Fibroblast of lung (primary cell): ENCODE measurements at places on chromosomes 16 and 17. TPM values are rescaled to one million over a fixed set of nuclear protein-coding genes. Genes with fewer than 3 reads are reported as not detected.

PPY gene
- not detected in 2 replicates for total RNA-seq

ZNF597 gene
- 1.8 and 2.0 TPM in 2 replicates for total RNA-seq

KCNJ2 gene
- total RNA-seq: 36.0 and 48.1 TPM in 2 replicates

OR4D1 gene
- total RNA-seq: not detected in 2 replicates

CDH1 gene
- total RNA-seq: under 0.01 TPM in 1 of 2 replicates, not detected in the other

KRT12 gene
- not detected in 2 replicates for total RNA-seq

CMTM2 gene
- total RNA-seq: not detected in 2 replicates

CTCF gene
- total RNA-seq: 20.0 and 21.1 TPM in 2 replicates

STH gene
- not detected in 2 replicates for total RNA-seq

NLRC3 gene
- under 0.01 and 0.17 TPM in 2 replicates for total RNA-seq

DNA sequence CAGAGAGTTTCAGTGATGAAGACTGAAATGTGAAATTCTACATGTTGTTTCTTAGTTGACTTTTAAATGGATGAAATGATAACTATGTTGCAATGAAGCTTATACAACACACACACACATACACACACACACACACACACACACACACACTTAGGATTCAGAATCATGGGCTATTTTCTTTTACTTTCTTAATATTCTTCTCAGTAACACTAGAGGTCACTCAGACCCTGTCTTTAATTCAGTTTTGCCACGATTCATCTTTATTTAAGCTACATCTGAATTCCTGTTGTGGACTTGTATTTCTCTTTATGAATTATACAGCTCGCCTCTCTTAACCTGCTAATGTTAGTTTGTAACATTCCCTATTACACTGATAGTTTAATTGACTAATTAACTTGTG lies 109.6 kb upstream of the GOT2 start:
- no peak overlapping the region for H3K27ac ChIP-seq
- no peaks in the 10 kb centered on the region for H3K4me1 ChIP-seq
- H3K27me3 ChIP-seq: no peaks in the 10 kb centered on the region
- DNase-seq: peak; percentile 33
- no peaks in the 10 kb centered on the region for H3K36me3 ChIP-seq

DNA sequence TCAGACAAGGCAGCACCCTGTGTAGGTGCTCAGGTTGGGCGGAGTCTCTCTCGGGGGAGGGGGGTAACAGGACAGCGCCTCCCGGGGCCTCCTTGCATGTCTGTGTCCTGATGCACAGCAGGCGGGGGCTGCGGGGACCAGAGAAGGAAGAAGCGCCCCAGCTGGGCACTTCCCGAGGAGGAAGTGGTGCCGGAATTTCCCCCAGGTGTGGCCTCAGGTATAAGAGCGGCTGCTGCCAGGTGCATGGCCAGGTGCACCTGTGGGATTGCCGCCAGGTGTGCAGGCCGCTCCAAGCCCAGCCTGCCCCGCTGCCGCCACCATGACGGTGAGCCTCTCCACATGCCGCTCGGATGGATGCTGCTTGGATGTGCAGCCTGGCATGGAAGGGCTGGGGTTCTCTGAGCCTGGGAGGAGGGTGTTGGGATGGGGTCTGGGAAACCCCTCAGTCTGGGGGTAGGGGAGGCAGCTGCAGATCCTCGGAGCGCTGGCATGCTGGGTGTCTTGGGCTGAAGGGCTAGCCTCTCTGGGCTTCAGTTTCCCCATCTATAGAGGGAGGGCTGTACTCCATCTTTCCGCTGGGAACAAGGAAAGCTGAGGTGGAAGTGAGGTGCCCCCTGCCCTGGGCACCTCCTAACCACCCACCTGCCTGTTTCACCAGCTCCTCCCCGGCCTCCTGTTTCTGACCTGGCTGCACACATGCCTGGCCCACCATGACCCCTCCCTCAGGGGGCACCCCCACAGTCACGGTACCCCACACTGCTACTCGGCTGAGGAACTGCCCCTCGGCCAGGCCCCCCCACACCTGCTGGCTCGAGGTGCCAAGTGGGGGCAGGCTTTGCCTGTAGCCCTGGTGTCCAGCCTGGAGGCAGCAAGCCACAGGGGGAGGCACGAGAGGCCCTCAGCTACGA lies at the start of gene IL17C:
Gene IL17C, plus strand, starts transcription at position 250 of the 908 bp plus-strand sequence. Its CDS starts 70 bp downstream, at position 320.
- no peak within 1 kb of the TSS for H3K4me3 ChIP-seq
- H3K36me3 ChIP-seq: no peaks in the 10 kb centered on the region
- H3K4me1 ChIP-seq: peaks cover 2% of the 10 kb centered on the region
- H3K27ac ChIP-seq: no peak within 1 kb of the TSS

DNA sequence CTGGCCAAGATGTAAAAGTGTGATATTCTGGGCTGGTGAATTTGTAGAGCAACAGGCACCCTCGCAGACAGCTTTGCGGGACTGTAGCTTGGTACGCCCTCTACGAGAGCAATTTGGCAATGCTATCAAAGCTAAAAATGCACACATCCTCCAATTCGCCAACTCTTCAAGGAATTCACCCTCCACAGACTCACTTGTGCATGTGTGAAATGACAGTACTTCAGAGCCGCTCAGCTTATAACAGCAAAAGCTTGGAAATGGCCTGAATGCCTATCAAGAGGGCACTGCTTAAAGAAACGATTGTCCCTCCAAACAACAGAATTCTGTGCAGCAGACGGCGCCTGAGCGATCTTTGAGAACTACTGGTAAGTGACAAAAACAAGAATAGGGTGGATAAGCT lies 130.8 kb downstream of the SDK2 start:
- H3K36me3 ChIP-seq: no peaks in the 10 kb centered on the region
- H3K4me3 ChIP-seq: no peak overlapping the region
- no peaks in the 10 kb centered on the region for H3K27me3 ChIP-seq
- no peak overlapping the region for H3K27ac ChIP-seq
- DNase-seq: no peak

DNA sequence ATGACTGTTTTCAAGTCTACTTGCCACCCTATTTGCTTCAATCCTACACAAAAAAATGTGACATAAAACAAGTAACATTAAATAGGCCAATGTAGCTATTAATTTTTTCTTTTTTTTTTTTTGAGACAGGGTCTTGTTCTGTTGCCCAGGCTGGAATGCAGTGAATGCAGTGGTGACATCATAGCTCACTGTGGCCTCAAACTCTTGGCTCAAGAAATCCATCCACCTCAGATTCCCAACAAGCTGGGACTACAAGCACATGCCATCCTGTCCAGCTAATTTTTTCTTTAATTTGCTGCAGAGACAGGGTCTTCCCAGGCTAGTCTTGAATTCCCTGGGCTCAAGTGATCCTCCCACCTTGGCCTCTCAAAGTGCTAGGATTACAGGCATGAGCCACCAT lies 29.4 kb downstream of the ANKFY1 start:
- H3K36me3 ChIP-seq: peaks cover 5% of the 10 kb centered on the region
- no peak overlapping the region for H3K27ac ChIP-seq
- no peak overlapping the region for H3K4me3 ChIP-seq
- H3K4me1 ChIP-seq: peaks cover 23% of the 10 kb centered on the region
- peak; percentile 79 for DNase-seq

DNA sequence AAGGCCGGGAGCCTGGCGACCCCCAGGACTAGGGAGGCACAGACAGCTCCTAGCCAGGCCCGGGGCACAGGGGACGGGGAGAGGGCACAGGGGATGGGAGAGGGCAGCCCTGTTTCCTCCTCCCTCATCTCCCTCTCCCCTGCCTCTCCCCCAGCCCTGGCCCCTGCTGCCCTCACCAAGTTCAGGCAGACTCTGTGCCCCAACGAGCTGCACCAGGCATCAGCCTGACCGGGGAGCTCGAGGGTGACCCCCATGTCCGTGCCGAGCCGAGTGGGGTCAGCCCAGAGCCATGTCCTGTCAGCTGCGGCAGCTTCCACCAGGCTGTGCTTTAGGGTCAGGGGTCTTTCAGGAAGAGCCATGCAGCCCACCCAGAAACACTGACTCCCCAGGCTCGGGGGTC lies 6.0 kb downstream of the CDH15 start:
- no peaks in the 10 kb centered on the region for H3K27me3 ChIP-seq
- H3K36me3 ChIP-seq: no peaks in the 10 kb centered on the region
- no peaks in the 10 kb centered on the region for H3K4me1 ChIP-seq
- H3K4me3 ChIP-seq: no peak overlapping the region
- DNase-seq: no peak

- no peak overlapping the region for H3K4me3 ChIP-seq
- no peaks in the 10 kb centered on the region for H3K27me3 ChIP-seq
- no peak overlapping the region for H3K27ac ChIP-seq
- no peaks in the 10 kb centered on the region for H3K36me3 ChIP-seq
Observed at GRCh38 chr17:32752934-32753333, 124.0 kb downstream of the MYO1D start.

DNA sequence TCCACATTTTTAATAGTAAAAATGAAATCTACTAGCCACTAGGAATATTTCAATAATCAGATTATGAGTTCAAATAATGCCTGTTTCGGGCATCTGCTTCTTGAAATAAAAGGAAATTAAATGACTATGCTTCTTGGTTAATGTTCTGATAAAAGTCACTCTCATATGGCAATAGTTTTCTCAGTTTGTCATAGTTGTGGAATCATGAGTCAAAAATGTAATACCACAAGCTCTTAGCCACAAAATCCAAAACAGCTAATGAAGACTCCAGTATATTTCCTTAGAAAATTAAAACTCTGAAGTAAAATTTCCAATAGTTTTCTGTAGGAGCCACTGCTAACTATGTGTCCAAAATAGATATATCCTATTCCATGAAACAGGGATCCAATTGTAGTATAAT lies 676.3 kb upstream of the CDH8 start:
- no peak overlapping the region for H3K4me3 ChIP-seq
- H3K27me3 ChIP-seq: no peaks in the 10 kb centered on the region
- no peaks in the 10 kb centered on the region for H3K36me3 ChIP-seq
- no peak overlapping the region for H3K27ac ChIP-seq

GRCh38 chr16:78390092-78390491 lies 290.6 kb downstream of the WWOX start:
- H3K27me3 ChIP-seq: no peaks in the 10 kb centered on the region
- no peak overlapping the region for H3K27ac ChIP-seq
- H3K36me3 ChIP-seq: no peaks in the 10 kb centered on the region
- no peaks in the 10 kb centered on the region for H3K4me1 ChIP-seq
- H3K4me3 ChIP-seq: no peak overlapping the region

DNA sequence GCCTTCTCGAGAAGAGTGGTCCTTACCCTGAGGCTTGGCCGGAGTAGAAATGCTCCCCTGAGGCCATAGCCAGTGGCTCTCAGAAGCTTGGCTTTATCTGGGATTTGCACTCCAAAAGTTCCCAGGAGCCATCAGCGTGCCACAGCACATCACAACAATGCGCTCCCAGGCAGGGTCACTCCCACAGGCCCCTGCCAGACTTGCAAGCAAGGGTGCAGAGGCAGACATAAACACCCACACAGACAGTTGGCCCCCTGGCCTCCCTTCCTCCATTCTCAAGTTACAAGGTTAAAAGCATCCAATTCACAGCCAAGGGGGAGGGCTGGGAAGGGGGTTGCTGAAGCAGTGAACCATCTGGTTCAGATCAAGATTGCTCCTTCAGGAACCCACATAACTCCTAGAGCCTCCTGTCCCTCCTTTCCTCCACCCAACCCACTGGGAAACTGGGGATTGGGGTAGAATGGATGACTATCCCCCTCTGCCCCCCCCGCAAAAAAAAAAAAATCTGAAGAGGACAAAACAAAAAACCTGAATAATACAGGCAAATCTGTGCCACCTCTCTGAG lies 1.8 kb downstream of the ST3GAL2 start:
- H3K4me1 ChIP-seq: peaks cover 31% of the 10 kb centered on the region
- DNase-seq: peak; percentile 93
- H3K27ac ChIP-seq: peak overlapping the region; percentile 1
- H3K4me3 ChIP-seq: peak overlapping the region; percentile 80
- H3K27me3 ChIP-seq: no peaks in the 10 kb centered on the region

- peaks cover 21% of the 10 kb centered on the region for H3K36me3 ChIP-seq
- H3K27ac ChIP-seq: peak overlapping the region; percentile 79
- H3K4me3 ChIP-seq: peak overlapping the region; percentile 44
- DNase-seq: peak; percentile 69
- peaks cover 24% of the 10 kb centered on the region for H3K4me1 ChIP-seq
Observed at GRCh38 chr16:11254913-11255736, 879 bp downstream of the SOCS1 start.

DNA sequence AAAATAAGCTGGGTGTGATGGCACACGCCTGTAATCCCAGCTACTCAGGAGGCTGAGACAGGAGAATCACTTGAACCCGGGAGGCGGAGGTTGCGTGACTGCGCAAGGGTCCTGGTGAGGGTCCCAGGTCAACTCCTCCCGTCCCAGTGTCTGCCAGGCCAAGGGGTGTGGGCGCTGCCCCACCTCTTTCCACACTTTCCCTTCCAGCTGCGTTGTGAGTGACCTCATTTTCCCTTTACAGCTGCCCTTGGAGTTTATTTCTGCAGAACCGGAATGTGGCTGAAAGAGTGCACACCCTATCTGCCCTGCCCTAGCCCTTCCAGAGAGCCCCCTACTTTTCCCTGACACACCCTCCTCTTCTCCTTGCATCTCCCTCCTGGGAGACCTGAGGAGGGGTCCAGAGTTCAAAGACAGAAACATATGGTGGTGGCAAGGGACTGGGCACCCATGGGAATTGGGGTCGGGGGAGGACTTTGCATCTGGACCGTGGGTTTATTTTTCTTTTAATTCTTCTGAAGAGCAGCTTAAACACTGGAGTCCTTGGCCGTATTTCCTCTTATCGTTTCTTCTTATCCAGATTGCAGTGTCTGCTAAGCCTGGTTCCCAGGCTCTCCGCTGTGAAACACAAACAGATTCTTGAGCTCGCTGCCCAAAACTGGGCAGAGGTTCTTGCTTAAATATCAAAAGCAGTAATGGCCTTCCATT lies 20.9 kb downstream of the MRC2 start:
- H3K27ac ChIP-seq: peak overlapping the region; percentile 31
- peaks cover 2% of the 10 kb centered on the region for H3K36me3 ChIP-seq
- H3K4me1 ChIP-seq: peaks cover 15% of the 10 kb centered on the region

- DNase-seq: no peak
- H3K27ac ChIP-seq: peak overlapping the region; percentile 88
- H3K4me3 ChIP-seq: peak overlapping the region; percentile 52
- H3K36me3 ChIP-seq: peaks cover 2% of the 10 kb centered on the region
- H3K27me3 ChIP-seq: no peaks in the 10 kb centered on the region
Observed at GRCh38 chr16:84729716-84730320, 30.0 kb downstream of the USP10 start.

DNA sequence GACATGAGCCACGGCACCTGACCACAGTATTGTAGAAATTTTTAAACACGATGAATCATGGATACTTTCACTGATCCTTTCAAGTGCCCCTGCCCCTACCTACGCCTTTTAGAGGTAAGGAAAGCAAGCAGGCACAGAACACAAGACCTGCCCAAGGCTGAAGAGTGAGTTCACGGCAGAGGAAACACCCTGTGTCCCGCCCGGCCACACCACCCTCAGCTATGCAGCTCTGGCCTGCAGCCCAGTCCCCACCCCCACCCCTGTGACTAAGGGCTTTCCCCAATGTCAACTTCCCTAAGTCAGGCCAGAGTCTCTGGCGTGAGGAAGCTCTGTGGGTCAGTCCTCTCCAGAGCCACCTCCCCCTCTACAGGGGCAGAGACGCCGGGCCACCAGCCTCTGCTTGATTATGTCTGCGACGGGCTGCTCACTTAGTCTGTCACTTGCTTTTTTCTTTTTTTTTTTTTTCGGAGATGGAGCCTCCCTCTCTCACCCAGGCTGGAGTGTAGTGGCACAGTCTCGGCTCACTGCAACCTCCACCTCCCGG lies 8.4 kb downstream of the SLC16A5 start:
- no peak overlapping the region for H3K4me3 ChIP-seq
- H3K27me3 ChIP-seq: no peaks in the 10 kb centered on the region
- H3K4me1 ChIP-seq: peaks cover 8% of the 10 kb centered on the region
- H3K27ac ChIP-seq: no peak overlapping the region

GRCh38 chr16:641326-642188 lies at the start of gene MCRIP2:
TSS of gene MCRIP2 (plus strand) at chr16:641828. CDS start at chr16:641992, 164 bp downstream.
- no peaks in the 10 kb centered on the region for H3K36me3 ChIP-seq
- peak within 1 kb of the TSS; percentile 70 for H3K4me3 ChIP-seq
- H3K27ac ChIP-seq: peak within 1 kb of the TSS; percentile 61
- H3K4me1 ChIP-seq: peaks cover 6% of the 10 kb centered on the region

GRCh38 chr16:68756239-68756915 lies 19.3 kb downstream of the CDH1 start:
- no peak for DNase-seq
- no peaks in the 10 kb centered on the region for H3K36me3 ChIP-seq
- H3K4me1 ChIP-seq: no peaks in the 10 kb centered on the region
- H3K4me3 ChIP-seq: no peak overlapping the region
- no peak overlapping the region for H3K27ac ChIP-seq
- no peaks in the 10 kb centered on the region for H3K27me3 ChIP-seq
